ENCODE measurements at places on chromosomes 1 and 21.

DNA sequence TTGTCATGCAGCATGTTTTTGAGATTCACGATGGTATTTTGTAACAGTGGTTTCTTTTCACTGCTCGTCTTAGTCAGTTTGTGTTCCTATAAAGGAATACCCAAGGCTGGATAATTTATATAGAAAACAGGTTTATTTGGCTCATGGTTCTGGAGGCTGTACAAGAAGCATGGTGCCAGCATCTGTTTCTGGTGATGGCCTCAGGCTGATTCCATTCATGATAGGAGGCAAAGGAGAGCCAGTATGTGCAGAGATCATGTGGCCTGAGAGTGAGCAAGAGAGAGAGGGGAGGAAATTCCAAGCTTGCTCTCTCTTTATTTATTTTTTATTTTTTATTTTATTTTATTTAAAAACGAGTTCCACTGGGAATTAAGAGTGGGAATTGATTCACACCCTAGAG lies 2.0 kb upstream of the C21orf91 start:
- no peak for DNase-seq

GRCh38 chr1:209645574-209646452 lies 6.4 kb downstream of the LAMB3 start:
- DNase-seq: no peak

DNA sequence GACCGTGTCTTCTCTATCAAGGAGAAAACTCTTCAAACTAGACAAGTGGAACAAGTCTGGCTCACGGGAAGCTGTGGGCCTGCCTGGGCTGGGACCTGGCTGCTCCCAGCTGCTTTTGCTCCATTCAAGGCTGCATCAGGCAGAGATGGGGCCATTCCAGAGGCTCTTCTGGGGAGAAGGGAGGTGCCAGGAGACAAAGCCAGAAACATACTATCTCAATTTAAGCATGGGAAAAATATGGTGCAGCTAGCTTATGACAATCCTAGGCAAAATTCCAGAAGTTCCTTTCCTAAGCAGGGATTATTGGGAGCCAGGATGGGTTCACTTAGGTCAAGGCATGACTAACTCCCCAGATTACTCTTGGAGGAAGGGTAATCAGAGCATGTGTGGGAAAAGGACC lies 90.8 kb upstream of the SLC2A1 start:
- DNase-seq: no peak

DNA sequence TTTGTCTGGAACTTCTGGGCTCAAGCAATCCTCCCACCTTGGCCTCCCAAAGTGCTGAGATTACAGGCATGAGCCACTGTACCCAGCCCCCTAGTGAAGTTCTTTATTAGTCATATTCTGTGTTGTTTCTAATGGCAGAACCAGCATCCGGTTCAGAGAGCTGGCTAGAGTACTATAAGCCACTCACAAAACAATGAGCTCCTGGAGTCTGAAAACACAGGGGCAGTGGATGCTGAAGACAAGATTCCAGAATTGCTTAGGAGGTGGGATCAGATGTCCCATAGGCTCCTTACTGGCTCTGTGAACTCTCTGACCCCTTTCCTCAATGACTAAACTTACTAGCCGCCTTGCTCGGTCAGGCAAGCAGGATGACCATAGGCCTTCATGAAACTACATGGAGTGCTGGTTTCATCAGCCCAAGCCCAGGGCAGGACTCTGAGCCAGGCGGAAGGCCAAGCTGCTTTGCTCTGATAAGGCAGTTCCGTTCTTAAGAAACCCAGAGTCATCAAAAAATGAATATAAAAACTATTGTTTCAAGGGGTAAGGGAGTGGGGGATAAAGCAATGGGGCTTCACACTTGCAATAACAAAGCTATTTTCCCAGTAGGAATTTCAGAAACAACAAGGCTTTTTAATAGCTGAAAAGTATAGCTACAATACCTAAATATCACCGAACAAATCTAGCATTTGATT lies 8.1 kb downstream of the MTHFR start:
- no peak for DNase-seq

DNA sequence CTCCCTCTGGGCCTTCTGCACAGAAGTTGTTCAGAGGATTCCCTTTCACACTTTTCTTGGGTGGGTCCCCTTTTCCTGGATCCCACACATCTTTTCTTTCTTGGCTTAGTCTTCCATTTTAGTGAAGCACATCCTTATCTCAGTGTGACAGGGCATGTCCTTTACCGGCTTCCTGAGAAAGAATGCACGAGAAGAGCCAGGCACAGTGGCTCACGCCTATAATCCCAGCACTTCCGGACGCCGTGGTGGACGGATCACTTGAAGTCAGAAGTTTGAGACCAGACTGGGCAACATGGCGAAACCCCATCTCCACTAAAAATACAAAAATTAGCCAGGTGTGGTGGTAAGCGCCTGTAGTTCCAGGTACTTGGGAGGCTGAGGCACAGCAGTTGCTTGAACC lies 22.1 kb upstream of the PSMB2 start:
- DNase-seq: no peak

- no peak for DNase-seq
These were observed 286.8 kb upstream of the PBX1 start for GRCh38 chr1:164272156-164272555.

DNA sequence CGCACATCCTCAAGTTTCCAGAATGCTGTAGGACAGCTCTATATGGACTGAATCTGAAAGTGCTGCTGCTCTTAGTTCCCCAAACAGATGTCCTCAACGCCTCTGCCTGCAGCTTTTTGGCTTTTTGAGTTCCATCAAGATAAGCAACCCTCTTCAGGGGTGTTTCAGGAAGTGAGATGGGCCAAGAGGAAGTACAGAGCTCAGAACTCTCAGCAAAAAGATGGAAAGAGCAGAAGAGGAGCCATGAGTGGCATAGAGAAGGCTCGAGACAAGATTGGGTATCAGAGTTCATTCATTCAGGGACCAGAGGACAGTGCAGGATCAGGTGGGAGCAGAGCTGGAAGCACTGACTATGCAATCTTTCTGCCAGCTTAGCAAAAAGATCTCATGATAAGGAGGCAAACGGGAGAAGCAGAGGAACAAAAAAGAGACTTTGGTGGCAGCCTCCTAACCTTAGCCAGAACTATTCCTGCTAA lies at the start of the genes ADORA3 and TMIGD3:
ADORA3 (minus strand) TSS at position 49 of the 476 bp plus-strand sequence. CDS start 279 bp downstream, outside the sequence.
TMIGD3 (minus strand) TSS at position 49 of the 476 bp plus-strand sequence. CDS start 279 bp downstream, outside the sequence.
- DNase-seq: no peak

DNA sequence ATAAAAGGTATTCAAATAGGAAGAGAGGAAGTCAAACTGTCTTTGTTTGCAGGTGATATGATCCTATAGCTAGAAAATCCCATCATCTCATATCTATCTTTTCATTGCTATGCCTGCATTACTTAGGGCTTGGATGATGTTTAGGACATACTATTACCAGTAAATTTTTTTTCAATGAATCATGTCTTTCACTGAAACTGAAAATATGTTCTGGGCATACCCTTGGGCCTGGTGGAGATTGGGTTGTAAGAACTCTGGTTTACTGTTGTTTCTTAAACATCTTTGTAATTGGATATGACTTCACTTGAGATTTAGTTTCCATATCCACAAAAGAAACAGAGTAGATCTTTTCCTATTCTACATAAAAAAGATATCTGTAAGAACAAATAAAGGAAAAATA lies 502.2 kb upstream of the PRMT6 start:
- DNase-seq: no peak

DNA sequence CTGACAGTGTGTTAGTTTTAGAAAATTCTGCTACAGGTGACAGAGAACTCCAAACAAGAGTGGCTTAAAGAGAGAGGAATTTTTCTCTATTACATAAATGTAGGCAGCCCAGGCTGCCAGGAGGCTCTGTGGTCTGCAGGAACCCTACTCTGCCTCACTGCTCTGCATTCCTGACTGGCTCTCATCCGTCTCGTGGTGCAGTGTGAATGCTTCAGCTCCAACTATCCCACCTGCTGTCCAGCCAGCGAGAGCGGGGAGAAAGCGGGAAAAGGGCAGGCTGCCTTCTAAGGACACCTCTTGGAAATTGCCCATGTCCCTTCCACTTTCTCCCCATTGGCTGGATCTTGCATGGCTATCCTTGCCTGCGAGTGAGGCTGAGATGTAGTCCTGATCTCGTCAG lies 131.3 kb downstream of the PEX14 start:
- no peak for DNase-seq

DNA sequence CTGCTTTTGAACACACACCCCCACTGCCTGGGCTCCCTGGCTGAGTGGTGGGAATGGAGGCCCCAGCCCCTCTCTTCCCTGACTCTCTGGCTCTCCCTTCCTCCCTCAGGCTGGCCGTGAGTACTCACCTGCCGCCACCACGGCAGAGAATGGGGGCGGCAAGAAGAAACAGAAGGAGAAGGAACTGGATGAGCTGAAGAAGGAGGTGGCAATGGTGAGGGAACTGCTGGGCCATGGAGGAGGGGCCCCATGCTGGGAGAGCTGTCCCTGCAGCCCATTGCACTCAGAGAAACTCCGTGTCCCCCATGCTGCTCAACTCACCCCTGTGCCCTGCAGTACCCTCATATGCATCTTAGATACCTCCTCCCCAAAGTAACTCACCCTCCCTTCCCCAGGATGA lies 5.2 kb downstream of the ATP1A2 start:
- DNase-seq: no peak

DNA sequence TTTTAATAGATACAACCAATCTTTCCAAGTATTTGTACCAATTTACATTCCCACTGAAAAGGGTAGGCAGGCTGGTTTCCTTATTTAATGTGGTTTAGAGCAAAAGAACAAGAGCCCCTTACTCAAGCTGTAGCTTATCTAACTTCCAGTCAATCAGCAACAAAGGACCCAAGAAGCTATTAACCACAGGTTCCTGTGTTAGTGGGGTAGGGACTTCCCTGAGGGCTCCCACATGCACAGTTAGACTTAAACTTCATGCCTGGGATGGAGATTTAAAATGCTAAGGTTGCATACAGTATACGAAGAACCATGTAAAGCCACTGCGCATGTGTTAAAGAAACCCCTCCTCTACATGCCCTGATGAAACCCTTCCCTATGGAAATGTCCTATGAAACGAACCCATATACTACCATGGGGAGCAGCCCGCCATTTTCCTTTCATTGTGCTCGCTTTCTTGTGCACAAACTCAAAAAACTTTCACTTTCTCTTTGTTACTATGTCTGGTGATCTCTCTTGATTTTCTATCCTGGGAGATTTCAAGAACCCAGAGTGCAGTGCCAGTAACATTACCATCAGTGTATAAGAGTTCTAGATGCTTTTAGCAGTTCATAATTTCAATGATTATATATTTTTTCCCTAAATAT lies 23.3 kb upstream of the ST6GALNAC5 start:
- DNase-seq: no peak
